ENCODE measurements at places on chromosomes 3 and 15.

- no peaks in the 10 kb centered on the region for H3K4me1 ChIP-seq
- no peak for DNase-seq
- H3K27ac ChIP-seq, result no peak overlapping the region
- no peak overlapping the region for H3K4me3 ChIP-seq
- no peaks in the 10 kb centered on the region for H3K27me3 ChIP-seq
These were observed 12.8 kb downstream of the WDR48 start for GRCh38 chr3:39064646-39065045.

- H3K4me1 ChIP-seq, result no peaks in the 10 kb centered on the region
- H3K27ac ChIP-seq, result no peak overlapping the region
- no peaks in the 10 kb centered on the region for H3K36me3 ChIP-seq
- no peak for DNase-seq
- no peak overlapping the region for H3K4me3 ChIP-seq
- H3K27me3 ChIP-seq, result no peaks in the 10 kb centered on the region
These were observed 7.4 kb upstream of the GSK3B start for GRCh38 chr3:120101624-120102023.

DNA sequence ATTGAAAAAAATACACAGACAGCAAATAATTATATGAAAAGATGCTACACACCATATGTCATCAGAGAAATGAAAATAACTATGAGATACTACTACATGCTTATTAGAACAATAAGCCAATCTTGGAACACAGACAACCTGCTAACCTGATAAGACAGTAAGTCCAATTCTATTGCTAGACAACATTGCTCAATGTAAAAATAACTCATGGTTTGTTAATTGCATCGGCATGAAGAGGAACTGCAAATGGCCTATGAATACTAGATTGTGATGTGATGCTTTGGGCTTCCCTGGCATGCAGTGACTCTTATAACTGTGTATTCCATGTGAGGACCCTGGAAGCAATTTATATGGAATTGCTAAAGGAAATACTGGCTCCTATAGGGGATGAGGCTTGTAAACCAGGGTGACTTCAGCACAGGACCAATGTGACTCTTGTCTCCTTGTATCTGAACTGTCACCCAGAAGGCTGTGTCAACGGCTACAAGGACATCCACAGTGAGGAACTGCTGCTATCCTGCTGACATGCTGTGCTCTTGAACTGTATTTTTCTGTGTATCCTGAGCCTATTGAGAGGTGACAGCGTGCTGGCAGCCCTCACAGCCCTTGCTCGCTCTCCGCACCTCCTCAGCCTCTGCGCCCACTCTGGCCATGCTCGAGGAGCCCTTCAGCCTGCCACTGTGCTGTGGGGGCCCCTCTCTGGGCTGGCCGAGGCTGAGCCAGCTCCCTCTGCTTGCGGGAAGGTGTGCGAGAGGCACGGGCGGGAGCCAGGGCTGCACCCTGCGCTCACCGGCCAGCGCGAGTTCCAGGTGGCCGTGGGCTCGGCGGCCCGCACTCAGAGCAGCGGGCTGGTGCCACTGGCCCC is 385.7 kb downstream of the CNTN4 start:
- no peaks in the 10 kb centered on the region for H3K27me3 ChIP-seq
- H3K4me1 ChIP-seq, result no peaks in the 10 kb centered on the region
- H3K36me3 ChIP-seq, result no peaks in the 10 kb centered on the region
- no peak overlapping the region for H3K4me3 ChIP-seq

DNA sequence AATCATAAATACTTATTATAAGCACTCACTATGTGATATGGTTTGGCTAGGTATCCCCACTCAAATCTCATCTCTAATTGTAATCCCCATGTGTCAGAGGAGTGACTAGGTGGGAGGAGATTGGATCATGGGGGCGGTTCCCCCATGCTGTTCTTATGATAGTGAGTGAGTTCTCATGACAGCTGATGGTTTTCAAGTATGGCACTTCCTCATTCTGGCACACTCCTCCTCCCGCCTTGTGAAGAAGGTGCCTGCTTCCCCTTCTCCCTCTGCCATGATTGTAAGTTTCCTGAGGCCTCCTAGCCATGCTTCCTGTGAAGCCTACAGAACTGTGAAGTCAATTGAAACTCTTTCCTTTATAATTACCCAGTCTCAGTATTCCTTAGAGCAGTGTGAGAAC is 53.3 kb upstream of the CHMP2B start:
- no peaks in the 10 kb centered on the region for H3K36me3 ChIP-seq
- no peak for DNase-seq
- H3K27me3 ChIP-seq, result no peaks in the 10 kb centered on the region
- no peaks in the 10 kb centered on the region for H3K4me1 ChIP-seq
- H3K27ac ChIP-seq, result no peak overlapping the region

DNA sequence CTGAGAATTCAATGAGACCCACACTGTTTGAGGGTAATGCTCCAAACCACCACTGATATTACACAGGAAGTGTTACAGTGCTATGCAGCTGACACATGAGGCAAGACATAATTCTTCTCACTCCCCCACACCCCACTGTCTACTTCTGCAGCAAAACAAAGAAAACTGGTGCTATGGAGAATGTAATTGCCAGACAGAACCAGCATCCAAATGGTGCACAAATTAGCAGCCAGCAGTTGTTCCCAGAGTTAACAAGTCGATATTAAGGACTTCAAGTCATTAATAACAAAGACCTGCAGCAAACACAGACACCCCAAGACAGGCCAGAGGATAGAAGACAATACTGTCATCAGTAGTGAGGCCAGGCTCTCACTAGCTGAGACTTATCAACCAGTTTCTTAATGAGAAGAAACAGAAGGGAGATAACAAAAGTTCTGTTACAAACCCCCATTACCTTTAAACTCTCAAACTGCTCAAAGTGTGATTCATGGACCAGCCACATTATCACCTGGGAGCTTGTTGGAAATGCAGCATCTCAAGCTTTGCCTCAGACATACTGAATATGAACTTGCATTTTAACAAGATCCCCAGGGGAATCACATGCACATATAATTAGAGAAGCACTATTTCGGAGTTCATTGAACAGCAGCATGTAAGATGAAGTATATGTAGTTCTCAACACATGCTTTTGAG is 58.7 kb upstream of the FNDC3B start:
- H3K4me1 ChIP-seq, result peaks cover 20% of the 10 kb centered on the region
- no peak overlapping the region for H3K4me3 ChIP-seq
- H3K27me3 ChIP-seq, result no peaks in the 10 kb centered on the region
- no peaks in the 10 kb centered on the region for H3K36me3 ChIP-seq
- H3K27ac ChIP-seq, result peak overlapping the region; percentile 23

GRCh38 chr3:102089239-102089638 is 239.9 kb downstream of the NFKBIZ start:
- H3K27me3 ChIP-seq, result no peaks in the 10 kb centered on the region
- no peaks in the 10 kb centered on the region for H3K4me1 ChIP-seq
- no peak overlapping the region for H3K4me3 ChIP-seq
- no peak overlapping the region for H3K27ac ChIP-seq
- DNase-seq, result no peak
- no peaks in the 10 kb centered on the region for H3K36me3 ChIP-seq

DNA sequence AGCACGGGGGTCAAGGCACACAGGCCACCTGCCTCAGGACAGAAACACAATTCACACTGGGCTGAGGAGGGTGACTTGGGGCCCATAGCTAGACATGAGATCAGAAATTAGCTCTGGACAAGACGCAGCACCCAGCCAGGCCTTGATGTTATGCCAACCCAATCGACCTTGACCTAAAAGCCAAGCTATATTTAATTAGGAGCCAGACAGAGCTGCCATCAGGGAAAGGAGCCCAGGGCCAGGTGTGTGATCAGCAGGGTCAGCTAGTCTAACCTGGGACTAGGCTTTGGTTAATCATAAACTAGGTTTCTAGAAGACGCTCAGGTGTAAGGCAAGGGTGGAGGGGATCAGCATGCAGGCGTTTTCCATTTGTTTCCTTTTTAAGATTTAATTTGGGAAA is 23.9 kb upstream of the SLC25A36 start:
- H3K4me1 ChIP-seq, result no peaks in the 10 kb centered on the region
- H3K4me3 ChIP-seq, result no peak overlapping the region
- H3K27me3 ChIP-seq, result no peaks in the 10 kb centered on the region
- no peak for DNase-seq
- no peak overlapping the region for H3K27ac ChIP-seq

DNA sequence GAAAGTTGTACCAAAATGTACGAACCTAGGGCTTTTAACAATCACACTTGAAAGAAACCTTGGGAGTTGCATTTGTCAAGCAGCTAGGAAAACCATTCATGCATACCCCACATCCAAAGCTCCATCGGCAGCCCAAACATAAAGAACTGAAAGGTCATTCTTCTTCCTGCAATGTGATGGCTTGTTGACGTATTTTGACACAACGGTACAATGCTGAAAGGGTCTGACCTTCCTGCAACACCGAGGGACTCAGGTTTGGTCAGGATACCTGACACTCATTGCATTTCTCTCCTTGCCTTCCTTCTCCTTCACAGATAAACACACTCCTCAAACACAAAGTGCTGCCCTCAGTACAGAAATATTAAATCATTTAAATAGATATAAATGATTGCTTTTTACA is 145.5 kb downstream of the CDIN1 start:
- no peak overlapping the region for H3K4me3 ChIP-seq
- H3K27ac ChIP-seq, result no peak overlapping the region
- no peaks in the 10 kb centered on the region for H3K4me1 ChIP-seq
- no peaks in the 10 kb centered on the region for H3K27me3 ChIP-seq
- no peak for DNase-seq

DNA sequence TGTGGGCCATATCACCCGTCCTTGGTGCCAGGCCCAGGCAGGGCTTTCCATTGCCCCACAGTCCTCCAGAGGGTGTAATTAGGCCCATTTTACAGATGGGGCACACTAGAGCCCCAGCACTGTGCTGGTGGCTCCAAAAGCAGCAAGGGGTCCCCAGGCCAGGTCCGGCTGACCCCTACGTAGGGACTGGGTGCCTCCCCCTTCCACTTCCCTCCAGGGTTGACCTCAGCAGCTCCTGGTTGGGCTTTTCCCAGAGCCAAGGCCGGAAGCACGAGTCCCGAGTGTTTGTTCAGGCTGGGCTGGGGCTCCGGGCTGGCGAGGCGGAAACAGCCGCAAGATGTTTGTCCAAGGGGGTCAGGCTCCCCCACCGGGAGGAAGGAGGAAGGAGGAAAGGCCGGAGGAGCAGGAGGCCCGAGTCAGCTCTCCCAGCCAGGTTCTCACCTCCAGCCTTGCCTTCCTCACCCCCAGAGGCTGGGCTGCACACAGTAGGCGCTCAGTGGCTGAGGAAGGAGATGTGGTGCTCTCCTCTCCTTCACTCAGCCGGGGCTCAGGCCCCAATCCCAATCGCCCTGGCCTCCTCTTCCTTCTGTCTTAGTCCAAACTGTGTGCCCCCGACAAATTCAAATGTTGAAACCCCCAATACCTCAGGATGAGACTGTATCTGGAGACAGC is 17.1 kb upstream of the PLXND1 start:
- no peaks in the 10 kb centered on the region for H3K36me3 ChIP-seq
- H3K4me1 ChIP-seq, result peaks cover 53% of the 10 kb centered on the region
- H3K27ac ChIP-seq, result no peak overlapping the region
- H3K27me3 ChIP-seq, result no peaks in the 10 kb centered on the region

DNA sequence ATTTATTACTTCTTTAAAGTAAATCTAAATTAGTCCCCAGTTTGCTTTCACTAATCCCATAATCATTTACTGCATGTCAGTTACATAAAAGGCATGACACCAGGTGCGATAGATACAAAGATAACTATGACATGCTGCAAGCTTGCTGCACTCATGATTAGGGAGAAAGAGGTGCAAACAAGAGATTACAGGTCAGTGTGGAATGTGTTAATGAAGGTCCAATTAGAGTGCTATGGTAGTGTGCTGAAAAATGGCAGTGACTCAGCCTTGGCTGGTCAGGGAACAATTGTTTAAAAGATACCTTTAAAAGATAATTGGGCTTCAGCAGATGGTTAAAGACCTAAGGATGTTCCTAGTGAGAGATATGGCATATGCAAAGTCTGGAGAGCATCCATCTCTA is 352.6 kb upstream of the TGFBR2 start:
- no peak overlapping the region for H3K27ac ChIP-seq
- no peaks in the 10 kb centered on the region for H3K36me3 ChIP-seq
- no peak for DNase-seq

- no peaks in the 10 kb centered on the region for H3K36me3 ChIP-seq
- no peak overlapping the region for H3K27ac ChIP-seq
- H3K4me3 ChIP-seq, result no peak overlapping the region
- no peak for DNase-seq
- no peaks in the 10 kb centered on the region for H3K4me1 ChIP-seq
These were observed 105.3 kb upstream of the PEX5L start for GRCh38 chr3:180142041-180142440.

DNA sequence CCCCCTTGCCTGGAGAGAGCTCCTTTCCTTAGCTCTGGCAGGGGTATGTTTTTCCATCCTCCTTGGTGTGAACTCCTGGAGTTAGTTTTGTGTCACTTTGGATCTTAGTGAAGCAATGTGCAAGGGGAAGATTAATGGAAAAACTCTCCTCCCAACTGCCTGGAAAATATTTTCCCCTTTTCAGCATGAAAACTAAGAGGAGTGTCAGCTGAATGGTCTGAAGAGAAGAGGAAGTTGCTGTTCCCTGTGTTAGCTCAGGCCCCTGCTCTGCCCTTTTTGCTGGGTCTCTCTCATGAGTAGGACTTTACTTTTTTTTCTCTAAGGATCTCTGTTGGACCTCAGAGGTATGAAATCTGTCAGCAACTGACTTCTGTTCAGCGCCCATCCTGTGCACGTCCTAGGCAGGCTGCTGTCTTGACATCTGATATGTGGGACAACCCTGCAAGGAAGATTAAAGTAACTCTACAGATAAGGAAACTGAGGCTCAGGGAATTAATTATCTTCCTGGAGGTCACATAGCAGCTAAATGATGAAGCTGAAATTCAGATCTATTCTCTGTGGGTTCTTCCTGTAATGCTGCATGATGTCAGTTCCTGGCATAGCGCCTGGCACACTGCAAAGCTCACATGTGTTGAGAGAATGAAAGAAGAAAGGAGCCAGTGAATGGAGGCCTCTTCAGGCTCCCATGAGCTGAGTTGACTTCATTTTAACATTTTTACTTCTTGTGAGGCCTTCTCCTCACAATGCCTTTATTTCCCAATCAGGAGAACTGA is 109.7 kb upstream of the GALNT15 start:
- no peaks in the 10 kb centered on the region for H3K27me3 ChIP-seq
- DNase-seq, result no peak
- H3K27ac ChIP-seq, result no peak overlapping the region
- no peak overlapping the region for H3K4me3 ChIP-seq

GRCh38 chr3:37544105-37544504 is 317.6 kb upstream of the CTDSPL start:
- no peak overlapping the region for H3K27ac ChIP-seq
- no peak for DNase-seq
- H3K4me1 ChIP-seq, result no peaks in the 10 kb centered on the region
- no peaks in the 10 kb centered on the region for H3K36me3 ChIP-seq
- H3K4me3 ChIP-seq, result no peak overlapping the region
- no peaks in the 10 kb centered on the region for H3K27me3 ChIP-seq

- no peaks in the 10 kb centered on the region for H3K4me1 ChIP-seq
- no peak overlapping the region for H3K4me3 ChIP-seq
- H3K36me3 ChIP-seq, result no peaks in the 10 kb centered on the region
- no peak overlapping the region for H3K27ac ChIP-seq
- no peak for DNase-seq
- H3K27me3 ChIP-seq, result no peaks in the 10 kb centered on the region
These were observed 26.1 kb upstream of the SSR3 start for GRCh38 chr3:156581033-156581432.

- peaks cover 41% of the 10 kb centered on the region for H3K4me1 ChIP-seq
- no peak for DNase-seq
- H3K27ac ChIP-seq, result no peak overlapping the region
- H3K4me3 ChIP-seq, result no peak overlapping the region
- no peaks in the 10 kb centered on the region for H3K27me3 ChIP-seq
- H3K36me3 ChIP-seq, result no peaks in the 10 kb centered on the region
These were observed 97.3 kb downstream of the SLCO3A1 start for GRCh38 chr15:91950631-91951329.

Data from natural killer cell (primary cell).